ENCODE measurements at places on chromosomes 6 and 20. TPM values are rescaled to one million over a fixed set of nuclear protein-coding genes. Genes with fewer than 3 reads are reported as not detected.

- no peak overlapping the region for H3K27ac ChIP-seq
- H3K4me1 ChIP-seq, result no peaks in the 10 kb centered on the region
- no peak for ATAC-seq
- H3K27me3 ChIP-seq, result peaks cover 3% of the 10 kb centered on the region
- H3K36me3 ChIP-seq, result no peaks in the 10 kb centered on the region
Measured at GRCh38 chr20:10987651-10988383, 314.0 kb upstream of the JAG1 start.

DNA sequence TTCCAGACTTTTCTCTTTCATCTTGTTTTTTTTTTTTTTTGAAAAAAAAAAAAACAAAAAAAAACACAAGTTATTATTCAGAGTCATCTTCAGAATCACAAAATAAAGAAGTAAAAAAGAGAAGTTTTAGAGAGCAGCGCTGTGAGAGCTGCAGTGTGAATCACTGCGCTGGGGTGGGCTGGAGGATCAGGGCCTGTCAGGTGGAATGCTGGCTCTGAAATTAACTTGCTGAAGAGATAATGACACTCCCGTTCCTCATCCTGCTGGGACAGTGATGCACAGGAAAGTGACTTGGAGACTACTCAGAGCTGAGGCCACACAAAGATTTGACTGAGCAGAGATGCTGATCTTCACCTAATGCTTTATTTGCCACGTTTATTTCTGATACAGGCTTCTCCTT lies 42.7 kb upstream of the CLDN20 start:
- no peak for ATAC-seq
- no peaks in the 10 kb centered on the region for H3K36me3 ChIP-seq
- no peak overlapping the region for H3K27ac ChIP-seq

DNA sequence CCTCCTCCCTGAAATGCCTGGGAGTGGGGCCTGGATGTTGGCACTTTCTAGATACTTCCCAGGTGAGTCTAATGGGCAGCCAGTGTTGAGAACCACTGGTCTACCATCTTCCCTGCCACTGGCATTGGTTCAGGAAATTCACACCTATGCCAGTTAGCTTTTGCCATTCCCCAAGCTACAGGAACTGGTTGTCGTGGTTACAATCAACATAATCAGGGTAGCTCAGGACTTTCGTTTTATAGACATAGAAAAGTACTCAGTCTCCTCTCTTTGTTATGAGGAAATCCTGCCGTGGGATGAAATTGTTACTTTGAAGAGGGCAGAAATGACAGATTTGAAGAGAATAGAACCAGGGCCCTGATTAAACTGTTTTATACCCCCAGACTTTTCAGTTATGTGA lies 127.9 kb upstream of the FOXO3 start:
- no peak overlapping the region for H3K4me3 ChIP-seq
- no peak for ATAC-seq
- no peaks in the 10 kb centered on the region for H3K36me3 ChIP-seq
- no peaks in the 10 kb centered on the region for H3K4me1 ChIP-seq

DNA sequence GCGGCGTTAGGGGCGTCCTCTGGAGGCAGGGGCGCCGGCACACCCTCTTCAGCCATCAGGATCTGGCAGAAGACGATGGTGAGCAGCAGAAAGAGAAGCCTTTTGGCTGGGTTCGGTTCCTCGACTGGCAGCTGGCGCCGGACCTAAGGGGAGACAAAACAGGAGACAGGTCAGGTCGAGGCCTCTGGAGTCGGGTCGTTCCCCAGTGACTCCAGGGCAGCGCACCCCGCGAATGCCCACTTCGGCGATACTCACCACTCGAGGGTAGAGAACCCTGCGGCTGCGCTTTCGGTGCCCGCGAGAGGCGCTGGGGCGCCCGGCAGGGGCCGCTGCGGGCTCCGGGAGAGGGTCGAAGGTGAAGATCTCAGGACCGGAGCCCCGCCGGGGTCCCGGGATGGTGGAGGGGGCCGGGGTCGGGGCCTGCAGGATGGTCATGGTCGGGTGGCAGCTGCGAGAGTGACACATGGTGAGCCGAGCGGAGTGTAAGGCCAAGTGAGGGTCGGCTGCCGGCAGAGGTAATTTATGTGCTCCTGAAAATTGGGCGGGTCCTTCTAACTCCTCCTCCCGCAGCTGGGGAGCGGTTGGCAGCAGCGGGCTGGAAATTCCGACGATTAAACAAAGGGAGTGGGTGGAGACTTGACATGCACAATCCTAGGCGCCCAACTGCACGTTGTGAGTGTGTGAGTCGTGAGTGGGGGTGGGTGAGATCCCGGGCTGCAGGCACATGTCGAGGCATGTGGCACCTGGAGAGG lies at the start of gene IER3:
Gene IER3, minus strand, starts transcription at position 494 of the 752 bp plus-strand sequence. Its CDS starts 29 bp downstream, at position 465.
- H3K27ac ChIP-seq, result peak within 1 kb of the TSS; percentile 95
- peak within 1 kb of the TSS; percentile 86 for H3K4me3 ChIP-seq
- H3K27me3 ChIP-seq, result no peaks in the 10 kb centered on the region
- peaks cover 40% of the 10 kb centered on the region for H3K4me1 ChIP-seq

Gene NOTCH4
- 0.73 TPM for total RNA-seq

Gene TRAPPC3L
- not detected for total RNA-seq

Gene CFAP61
- not detected for total RNA-seq

DNA sequence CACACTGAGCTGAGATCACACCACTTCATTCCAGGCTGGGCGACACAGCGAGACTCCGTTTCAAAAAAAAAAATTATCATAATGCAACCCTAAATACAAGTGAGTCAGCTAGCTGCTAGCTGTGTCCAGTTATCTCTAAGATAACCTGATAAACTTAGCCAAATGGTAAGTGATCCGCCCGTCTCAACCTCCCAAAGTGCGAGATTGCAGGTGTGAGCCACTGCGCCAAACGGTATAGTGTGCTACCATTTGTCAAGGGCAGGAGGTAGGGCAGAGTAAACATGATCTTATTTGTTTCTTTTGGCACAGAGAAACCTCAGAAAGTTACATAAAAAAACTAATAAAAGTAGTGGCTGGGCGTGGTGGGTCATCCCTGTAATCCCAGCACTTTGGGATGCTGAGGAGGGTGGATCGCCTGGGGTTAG lies 4.7 kb upstream of the C6orf132 start:
- ATAC-seq, result no peak
- peaks cover 12% of the 10 kb centered on the region for H3K27me3 ChIP-seq
- no peak overlapping the region for H3K27ac ChIP-seq
- H3K4me1 ChIP-seq, result peaks cover 4% of the 10 kb centered on the region
- H3K36me3 ChIP-seq, result no peaks in the 10 kb centered on the region
- H3K4me3 ChIP-seq, result no peak overlapping the region

Gene LY6G6F
- total RNA-seq, result not detected

DNA sequence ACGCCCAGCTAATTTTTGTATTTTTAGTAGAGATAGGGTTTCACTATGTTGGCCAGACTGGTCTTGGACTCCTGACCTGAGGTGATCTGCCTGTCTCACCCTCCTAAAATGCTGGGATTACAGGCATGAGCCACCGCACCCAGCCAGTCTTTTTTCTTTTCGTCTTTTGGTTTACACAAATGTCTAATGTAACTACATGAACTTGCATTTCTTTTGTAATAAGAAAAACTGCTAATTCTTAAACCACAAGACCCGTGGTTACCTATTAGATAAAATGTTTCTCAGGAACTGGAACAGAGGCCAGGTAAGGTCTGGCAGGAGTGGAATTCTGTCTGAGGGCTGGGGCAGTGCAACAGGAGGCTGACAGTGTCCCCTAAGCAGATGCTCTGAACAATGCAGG lies 32.7 kb upstream of the GSTA3 start:
- H3K36me3 ChIP-seq, result no peaks in the 10 kb centered on the region
- H3K27ac ChIP-seq, result no peak overlapping the region
- ATAC-seq, result no peak
- H3K27me3 ChIP-seq, result peaks cover 16% of the 10 kb centered on the region
- no peak overlapping the region for H3K4me3 ChIP-seq
- H3K4me1 ChIP-seq, result peaks cover 5% of the 10 kb centered on the region

Gene TDRD6
- not detected for total RNA-seq

Gene SIRPG
- total RNA-seq, result 62.9 TPM

DNA sequence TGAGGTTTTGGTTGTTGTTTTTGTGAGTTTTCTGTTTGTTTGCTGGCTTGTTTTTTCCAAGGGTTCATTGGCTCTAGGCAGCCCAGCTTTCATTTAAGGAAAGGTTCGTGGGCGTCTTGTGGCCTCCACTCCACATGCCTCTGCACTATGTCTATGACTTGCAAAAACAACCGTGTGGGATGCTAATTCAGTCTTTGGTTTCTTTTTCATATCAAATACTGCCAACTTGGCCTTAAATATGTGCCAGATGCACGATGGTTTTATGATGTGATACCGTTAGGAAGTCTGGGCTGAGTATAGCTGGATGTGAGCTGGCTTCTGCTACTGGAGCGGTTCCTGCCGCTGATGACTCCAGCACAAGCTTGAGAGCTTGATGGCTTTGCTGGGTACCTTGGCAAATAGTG lies 96.3 kb downstream of the BMP2 start:
- no peaks in the 10 kb centered on the region for H3K36me3 ChIP-seq
- no peak for ATAC-seq
- H3K27ac ChIP-seq, result no peak overlapping the region
- H3K4me3 ChIP-seq, result no peak overlapping the region
- no peaks in the 10 kb centered on the region for H3K27me3 ChIP-seq

Gene MOG
- not detected for total RNA-seq

GRCh38 chr6:137729866-137730629 lies 137.0 kb upstream of the TNFAIP3 start:
- peaks cover 11% of the 10 kb centered on the region for H3K4me1 ChIP-seq
- ATAC-seq, result no peak
- no peak overlapping the region for H3K27ac ChIP-seq
- H3K27me3 ChIP-seq, result peaks cover 8% of the 10 kb centered on the region
- H3K4me3 ChIP-seq, result no peak overlapping the region

DNA sequence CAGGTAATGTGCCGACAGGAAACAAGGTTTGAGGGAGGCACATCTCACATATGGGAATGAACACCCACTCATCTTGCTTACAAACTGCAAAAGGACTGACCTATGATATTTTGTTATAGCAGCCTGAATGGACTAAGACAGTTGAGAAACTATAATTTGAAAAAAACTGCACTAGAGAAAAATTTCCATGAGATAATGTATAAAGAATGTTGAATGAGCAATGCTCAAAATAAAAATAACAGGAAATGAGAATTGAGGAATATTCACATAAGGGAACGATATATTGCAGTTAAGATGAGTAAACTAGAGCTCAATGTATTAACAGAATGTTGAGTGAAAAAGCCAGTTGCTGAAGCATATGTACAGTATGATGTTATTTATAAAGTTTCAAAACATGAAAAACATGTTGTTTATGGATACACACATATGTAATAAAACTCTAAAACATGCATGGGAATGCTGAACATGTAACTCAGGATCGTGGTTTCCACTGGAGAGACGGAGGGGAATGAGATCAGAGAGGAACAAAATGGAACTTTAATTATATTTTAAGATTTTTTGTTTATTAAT lies 6.3 kb upstream of the TBC1D22B start:
- peaks cover 4% of the 10 kb centered on the region for H3K27me3 ChIP-seq
- no peaks in the 10 kb centered on the region for H3K36me3 ChIP-seq
- H3K27ac ChIP-seq, result no peak overlapping the region
- H3K4me3 ChIP-seq, result no peak overlapping the region
- no peak for ATAC-seq

Measured in activated T-helper 17 cell treated with anti-CD3 and anti-CD28 coated beads, Interleukin-2, amount 50 U/mL, for 72 hours (primary cell).